Nucleus accumbens (tissue), 56 donors: ENCODE measurements at places on chromosomes 4 and X.

GRCh38 chr4:120286813-120287212 is 220.2 kb upstream of the MAD2L1 start:
- no peak for DNase-seq

DNA sequence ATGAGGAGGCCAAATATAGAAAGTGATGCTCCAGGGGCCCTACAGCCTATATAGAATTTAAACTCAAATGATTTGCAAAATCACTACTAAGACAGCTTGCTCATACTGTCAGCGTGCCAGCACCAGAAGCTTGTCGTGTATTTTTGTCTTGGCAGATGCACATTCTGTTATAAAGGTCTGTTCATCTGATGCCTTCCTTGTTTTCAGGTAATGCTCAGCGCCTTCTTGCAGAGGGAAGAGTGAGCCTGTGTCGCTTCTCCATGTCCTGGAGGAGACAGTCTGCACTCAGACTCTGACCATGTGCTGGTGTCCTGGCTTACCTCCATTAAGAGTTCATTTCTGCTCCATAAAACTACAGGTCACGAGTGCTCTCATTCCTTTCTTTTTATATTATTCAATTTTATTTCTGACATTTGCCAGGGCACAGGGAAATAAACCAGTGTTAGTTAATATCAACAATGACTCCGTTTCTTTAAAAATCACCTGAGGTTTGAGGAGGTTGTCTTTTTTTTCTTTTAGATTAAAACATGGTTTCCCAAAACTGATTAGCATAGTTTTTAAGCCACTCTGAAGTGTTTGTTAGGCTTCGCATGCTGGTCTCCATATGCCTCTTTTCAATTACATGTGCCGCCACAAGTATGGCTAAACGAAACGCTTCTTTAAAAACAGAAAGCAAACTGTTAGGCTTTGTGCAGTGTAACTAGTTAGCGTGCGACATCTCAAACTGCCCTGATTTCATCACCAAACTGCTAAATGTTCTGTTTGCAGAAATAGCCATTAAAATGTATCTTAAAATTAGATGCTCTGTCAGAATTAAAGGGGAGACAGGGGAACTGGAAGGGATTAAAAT is 215.2 kb upstream of the GK2 start:
- no peak for DNase-seq

GRCh38 chr4:42488554-42488953 is 91.3 kb downstream of the SHISA3 start:
- no peak for DNase-seq

DNA sequence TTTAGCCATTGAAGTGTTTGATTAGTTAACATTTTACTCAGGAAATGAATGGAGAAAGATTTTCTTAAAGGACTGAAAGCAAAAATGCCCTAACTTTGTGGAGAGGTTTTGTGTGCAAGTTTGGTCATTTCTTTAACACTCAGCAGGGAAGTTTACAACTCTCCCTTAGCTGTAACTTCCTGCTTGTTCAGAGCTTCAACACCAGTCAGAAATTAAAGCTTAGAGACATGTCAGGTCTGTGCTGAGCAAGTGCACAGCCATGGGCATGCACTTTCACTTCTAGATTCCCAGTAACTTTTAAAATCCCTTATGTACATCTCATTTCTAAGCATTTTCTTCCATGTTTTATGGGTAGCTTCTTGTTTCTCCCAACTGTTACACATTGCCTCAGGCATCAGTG is 326.0 kb downstream of the ACTRT1 start:
- DNase-seq: no peak

GRCh38 chr4:53541577-53542206 is 49.6 kb downstream of the LNX1 start:
- DNase-seq: no peak

GRCh38 chr4:124828382-124828781 is 115.8 kb upstream of the ANKRD50 start:
- no peak for DNase-seq

DNA sequence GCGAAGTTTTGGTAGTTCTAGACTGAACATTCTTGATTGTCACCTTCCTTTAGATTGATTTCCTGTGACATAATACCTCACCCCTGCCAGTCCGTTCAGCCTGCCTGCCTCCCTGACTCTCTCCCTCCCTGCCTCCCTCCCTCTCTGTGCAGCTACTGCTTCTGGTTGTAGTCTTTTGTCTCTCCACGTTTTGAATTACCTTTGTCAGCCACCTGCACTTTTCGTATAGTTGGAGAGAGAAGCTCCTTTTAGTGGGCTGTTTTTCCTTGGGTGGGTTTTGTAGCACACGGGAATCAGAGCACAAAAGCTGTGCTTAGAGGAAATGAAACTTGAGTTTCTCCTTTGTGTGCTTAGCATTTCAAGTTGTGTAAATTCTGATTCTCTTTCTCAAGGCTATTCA is 32.6 kb upstream of the MSMO1 start:
- no peak for DNase-seq

DNA sequence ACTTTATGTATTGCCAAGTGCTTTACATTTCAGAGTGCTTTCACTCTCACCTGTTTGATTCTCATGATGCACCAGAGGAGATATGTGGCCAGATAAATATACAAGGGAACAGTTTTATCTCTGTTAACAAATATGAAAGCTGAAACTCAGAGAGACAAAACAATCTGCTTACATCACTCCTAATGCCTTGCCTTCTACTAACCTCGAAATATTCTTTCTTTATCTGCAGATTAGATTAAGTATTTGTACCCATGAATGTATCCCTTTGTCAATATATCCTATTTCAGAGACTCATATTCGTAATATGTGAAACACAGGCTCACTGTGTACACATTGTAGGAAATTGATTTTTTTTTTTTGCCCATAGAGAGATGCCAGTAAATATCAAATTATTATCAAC is 178.1 kb downstream of the NWD2 start:
- DNase-seq: no peak

- no peak for DNase-seq
Measured at GRCh38 chrX:100863326-100863864, 10.8 kb downstream of the NOX1 start.

DNA sequence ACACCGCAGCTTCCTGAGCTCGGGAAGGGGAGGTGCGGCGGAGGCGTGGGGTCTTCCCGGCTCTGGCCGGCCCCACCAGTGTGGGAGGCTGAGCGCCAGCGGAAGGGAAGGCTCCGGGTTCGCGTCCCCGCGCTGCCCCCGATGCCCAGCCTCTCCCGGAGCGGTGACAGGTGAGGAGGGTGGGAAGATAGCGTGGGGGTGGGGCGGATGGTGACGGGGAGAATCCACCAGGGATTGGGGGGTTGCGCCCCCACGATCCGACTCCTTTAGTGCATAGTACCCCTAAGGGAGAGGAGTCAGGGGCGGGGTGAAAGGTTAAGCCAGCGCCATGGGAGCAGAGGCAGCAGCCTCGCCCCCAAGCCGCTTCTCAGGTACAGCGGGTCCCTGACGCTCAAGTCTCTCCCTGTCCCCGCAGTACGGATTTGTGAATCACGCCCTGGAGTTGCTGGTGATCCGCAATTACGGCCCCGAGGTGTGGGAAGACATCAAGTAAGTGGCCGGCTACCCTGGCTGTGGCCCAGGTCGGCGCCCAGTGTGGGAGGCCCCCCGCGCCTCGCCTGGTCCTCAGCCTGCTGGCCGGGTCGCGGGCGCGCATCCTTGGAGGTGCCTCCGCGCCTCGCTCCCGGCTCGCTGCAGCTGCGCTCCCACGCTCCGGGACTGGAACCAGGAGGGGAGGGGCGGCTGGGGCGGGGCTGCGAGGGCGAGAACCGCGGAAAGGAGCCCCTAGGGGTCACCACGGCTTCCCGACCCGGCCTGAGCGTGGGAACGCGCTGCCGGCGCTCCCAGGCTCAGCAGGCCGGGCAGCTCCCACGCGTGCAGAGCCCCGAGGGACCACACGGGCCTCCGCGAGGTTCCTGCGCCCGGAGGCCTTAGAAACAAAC is 791 bp downstream of the GUCY1B1 start:
- DNase-seq: peak; percentile 43

- no peak for DNase-seq
Measured at GRCh38 chrX:120668357-120668756, 38.5 kb upstream of the C1GALT1C1 start.

- no peak for DNase-seq
Measured at GRCh38 chr4:185379326-185380295, 16.1 kb downstream of the LRP2BP start.

DNA sequence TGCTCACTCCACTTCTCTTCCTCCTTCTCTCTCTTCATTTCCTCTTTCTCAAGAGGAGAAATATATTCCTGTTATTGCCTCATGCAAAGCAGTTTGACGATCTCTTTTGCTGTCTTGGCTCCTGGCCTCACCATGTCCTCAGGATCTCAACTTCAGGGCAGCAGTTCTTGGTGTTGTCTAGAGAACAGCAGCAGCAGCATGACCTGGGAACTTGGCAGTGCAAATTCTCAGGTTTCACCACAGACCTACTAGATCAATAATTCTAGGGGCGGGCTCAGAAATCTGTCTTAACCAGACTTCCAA is 193.4 kb upstream of the EDNRA start:
- no peak for DNase-seq

DNA sequence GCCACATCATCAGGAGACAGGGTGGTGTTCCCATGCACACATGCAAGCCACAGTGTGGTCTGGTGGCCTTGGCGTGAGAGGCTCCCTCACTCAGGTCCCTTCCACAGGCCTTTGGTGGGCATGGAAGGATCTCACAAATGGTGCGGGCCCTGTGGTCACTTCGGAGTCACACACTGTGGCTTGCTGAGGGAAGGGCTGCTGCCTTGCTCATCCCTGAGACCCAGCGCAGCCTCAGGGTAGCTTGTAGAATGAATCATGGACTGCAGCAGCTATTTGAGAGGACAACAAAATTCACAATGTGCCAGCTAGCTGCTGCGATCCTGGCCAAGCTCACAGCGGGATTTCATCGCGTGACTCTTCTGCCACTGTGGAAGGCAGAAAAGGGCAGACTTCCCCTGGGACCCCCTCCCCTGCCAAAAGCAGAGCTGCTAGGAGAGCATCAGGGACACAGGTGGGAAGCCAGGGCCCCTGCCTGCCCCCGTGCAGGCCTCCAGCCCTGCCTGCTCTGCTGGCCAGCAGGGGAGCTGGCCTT is 106.4 kb downstream of the ABLIM2 start:
- no peak for DNase-seq

- DNase-seq: no peak
Measured at GRCh38 chr4:61380865-61381264, 180.7 kb downstream of the ADGRL3 start.

GRCh38 chrX:28016823-28017222 is 35.6 kb upstream of the DCAF8L1 start:
- no peak for DNase-seq

DNA sequence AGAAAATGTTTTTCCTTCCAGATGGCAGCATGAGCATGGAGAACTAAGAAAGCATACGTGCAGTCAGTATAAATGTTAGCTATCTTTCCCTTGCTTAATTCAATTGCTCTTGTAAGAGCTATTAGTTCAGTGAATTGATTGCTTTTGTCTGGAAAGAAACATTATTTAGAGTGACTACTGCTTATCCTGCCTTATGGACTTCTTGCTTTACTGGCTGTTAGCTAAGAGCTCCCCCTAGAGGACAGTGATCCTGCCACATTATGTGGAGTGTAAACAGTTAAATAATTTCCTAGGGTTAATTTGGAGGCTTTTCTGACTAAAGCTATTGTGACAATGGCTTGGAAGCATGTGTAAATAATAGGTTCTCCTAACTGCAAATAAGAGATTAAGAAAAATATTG is 1402.4 kb downstream of the FAM133A start:
- DNase-seq: no peak

DNA sequence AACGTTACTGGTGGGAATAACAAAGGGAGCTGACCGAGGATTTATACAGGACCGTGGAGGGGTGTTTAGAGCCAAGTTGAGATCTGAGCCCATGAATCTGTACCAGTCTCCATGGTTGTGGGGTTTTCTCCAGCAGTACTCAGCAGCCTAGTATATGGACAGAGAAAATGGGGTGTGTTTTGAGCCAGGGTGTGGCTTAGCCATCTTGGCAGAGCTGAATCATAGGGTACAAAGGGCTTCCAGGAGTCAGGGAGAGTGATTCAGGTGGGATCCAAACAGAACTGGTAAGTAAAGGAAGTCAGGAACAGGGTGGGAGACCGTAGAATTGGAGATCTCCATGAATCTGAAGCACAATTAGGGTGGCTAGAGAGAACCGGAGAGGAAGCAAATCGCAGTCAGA is 7.4 kb upstream of the HPRT1 start:
- no peak for DNase-seq

DNA sequence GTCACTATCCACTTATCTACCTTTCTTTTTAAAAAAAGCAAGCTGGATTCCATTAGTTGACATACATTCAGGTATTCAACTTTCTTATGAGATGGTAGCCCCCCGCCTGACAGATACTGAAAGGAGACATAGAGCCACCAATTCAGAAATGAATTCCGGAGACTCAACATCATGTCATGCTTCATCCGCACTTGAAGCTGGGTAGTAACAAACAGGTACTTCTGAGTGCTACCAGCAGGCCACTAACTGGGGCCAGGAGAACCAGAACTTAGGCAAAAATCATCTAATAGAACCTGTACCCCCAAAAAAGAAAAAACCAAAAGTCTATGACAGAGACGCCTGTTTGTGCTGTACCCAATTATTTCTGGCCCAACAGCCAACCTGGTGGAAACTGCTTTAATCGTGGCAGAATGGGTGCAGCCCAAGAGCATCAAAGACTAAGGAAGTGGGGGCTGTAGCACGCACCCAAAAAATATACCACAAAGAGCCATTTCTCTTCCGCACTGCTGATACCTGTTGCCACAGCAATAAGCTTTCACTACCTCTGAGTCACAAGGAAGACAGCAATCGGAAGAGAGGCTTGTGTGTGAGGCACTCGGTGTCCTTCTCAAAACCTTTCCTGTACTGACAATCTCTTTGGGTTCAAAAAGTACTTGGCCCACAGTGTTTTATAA is 84.8 kb downstream of the AFAP1 start:
- DNase-seq: no peak

- DNase-seq: no peak
Measured at GRCh38 chr4:86122404-86122803, 237.4 kb downstream of the MAPK10 start.

DNA sequence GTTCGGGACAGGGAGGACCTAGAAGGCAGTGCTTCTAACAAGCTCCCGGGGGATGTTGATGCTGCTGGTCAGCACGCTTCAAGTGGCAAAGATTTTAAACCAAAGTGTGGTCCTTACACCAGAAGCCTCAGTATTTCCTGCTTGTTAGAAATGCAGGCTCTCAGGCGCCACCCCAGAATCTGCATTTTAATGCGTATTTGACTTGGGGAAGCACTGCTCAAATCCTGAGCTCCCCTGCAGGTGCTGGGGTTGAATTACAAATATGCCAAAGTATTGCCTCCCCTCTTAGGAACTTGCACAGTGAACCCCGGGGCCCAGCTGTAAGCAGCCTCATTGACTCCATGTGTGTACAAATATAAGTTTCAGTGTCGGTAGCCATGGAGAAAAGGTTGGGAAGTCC is 70.8 kb upstream of the RAI2 start:
- DNase-seq: no peak

GRCh38 chr4:6085028-6085690 is 66.9 kb upstream of the C4orf50 start:
- no peak for DNase-seq

DNA sequence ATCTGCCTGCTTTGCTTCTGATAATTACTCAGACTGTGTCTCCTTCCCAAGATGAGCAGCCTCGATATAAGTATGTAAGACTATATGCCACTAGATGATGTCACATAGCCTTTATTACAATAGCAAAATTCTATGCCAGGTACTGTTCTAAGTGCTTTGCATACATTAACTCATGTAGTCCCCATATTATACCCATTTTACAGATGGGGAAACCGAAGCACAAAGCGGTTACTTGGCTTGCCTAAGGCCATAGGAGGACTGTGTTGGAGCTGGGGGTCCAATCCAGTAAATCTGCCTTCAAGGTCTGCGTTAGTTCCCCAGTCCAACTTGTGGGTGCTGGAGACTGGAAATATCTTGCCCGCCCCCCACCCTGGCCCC is 826 bp upstream of the SCML1 start:
- no peak for DNase-seq
